ENCODE measurements at places on chromosomes 7 and 10.

DNA sequence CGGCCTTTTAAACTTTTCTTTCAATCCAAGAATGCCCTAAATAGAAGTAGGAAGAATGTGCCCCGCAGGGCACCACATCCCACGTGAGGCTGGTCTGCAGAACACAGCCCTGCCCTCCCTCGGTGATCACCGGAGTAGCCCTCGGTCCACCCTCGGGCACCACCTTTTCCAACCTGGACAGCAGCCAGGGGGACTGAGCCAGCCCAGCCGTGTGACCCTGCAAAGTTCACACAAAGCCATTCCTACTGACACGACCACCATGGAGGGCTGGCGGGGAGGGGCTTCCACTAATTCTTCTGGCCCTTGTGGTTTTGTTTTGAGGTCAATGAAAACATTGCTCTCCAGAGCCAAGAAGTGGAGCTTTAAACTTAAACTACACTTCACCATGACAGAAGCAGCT lies 132.2 kb downstream of the TCERG1L start:
- no peak for DNase-seq

GRCh38 chr7:73746378-73746777 lies 7.8 kb upstream of the ABHD11 start:
- no peak for DNase-seq

DNA sequence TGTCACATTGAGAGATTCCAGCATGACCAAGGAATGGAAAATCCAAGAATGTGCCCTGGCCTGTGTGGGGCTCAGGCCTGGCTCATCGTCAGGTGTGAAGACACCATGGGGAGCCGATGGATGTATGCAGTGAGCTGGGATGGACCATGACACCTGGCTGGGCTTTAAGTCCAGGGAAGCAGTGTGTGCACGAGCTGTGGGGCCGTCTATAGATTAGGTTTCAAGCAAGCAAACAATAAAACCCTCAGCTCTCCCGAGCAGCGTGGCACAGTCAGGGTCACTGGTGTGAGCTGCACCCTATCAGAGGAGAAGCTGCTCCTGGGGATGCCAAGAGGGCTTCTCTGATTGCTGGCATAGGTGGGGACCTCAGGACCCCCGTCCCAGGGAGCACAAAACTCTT lies 50.5 kb upstream of the DLG5 start:
- no peak for DNase-seq

GRCh38 chr7:2201686-2202360 lies 30.9 kb downstream of the MAD1L1 start:
- DNase-seq: no peak

- DNase-seq: no peak
These were observed 18.1 kb upstream of the KCND2 start for GRCh38 chr7:120254845-120255244.

- no peak for DNase-seq
These were observed 153.7 kb downstream of the CACNA2D1 start for GRCh38 chr7:82289889-82290288.

- no peak for DNase-seq
These were observed 353.7 kb downstream of the NRG3 start for GRCh38 chr10:82228701-82229100.

- no peak for DNase-seq
These were observed 229.2 kb downstream of the KCND2 start for GRCh38 chr7:120502132-120502531.

DNA sequence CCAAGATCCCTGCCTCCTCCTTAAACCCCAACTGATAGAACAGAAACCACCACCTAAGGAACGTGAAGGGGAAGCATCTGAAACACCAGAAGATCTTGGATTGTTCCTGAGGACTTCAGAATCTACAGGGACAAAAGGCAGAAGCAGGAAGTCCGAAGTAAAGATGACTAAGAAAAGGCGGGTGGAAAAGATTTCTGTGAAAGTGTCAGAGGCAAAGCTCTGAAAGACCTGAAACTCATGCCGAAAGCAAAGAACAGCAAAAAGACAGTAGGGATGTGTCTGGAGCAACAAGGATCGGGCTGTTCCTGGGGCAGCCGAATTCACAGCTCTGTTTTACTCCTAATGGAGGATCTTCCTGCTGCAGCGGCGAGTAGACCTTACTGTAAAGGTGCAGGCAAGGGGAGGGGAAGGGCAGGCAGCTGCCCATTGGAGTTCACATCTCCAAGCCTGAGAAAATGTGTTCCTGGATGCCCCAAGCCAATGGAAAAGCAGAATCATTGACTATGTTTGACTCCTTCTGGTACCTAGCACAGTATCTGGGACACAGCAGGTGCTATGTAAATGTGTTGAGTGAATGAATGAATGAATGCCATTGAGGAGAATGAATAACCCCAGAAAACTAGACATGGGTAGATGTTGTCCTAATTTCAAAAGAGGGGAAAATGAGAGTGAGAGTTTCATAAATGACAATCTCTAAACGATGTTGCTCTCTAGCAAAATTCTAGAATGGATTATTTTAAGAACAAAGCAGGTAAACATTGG lies 40.4 kb downstream of the PDIA4 start:
- DNase-seq: no peak

GRCh38 chr10:86712317-86712707 lies 44.0 kb downstream of the LDB3 start:
- no peak for DNase-seq

GRCh38 chr10:38600696-38601095 lies 506.6 kb downstream of the ZNF37A start:
- no peak for DNase-seq

DNA sequence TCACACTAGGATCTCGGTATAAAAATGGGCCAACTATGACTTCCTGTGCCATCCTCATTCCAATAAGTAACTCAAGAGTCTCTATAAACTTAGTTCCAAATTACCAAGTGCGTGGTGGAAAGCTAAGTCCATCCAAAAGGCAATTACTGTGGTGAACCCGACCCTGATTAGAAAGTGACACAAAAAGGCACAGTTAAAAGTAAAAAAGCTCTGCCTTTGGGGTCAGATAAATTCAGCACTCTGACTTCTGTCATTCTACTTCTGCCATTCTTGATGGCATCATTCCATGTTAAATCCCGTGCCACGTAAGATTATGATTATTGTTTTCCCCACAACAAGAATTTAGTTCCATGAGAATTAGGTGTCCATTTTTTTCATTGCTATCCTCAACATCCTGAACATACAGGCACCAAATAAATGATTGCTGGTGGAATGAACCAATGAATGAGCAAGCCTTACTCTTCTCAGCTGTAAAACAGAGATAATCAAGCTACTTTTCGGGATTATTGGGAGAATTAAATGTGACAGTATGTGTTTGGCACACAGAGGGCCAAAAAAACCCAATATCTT lies 877 bp downstream of the NCOA4 start:
- DNase-seq: no peak

DNA sequence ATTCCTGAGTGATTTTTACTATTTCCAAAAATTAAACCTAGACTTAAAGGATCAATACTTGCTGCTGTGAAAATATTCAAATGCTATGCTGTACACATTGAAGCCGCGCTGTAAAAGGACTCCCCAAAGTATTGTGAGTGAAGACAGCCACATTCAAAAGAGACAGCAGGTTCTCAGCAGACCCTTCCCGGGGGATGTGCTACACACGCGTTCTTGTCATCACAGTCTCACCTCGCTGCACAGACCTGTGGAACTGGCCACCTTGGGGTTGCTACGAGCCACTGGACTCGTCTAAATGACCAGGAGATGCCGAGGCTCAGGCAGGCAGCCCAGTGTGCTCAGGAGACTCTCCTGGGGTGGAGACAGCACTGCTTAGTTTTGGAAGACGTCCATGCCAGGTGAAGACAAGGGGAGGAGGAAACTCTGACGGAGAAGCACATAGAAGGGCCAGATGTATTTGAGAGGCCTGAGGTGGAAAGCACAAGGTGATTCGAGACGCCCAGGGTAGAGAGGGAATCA lies 367.7 kb upstream of the SHH start:
- no peak for DNase-seq

DNA sequence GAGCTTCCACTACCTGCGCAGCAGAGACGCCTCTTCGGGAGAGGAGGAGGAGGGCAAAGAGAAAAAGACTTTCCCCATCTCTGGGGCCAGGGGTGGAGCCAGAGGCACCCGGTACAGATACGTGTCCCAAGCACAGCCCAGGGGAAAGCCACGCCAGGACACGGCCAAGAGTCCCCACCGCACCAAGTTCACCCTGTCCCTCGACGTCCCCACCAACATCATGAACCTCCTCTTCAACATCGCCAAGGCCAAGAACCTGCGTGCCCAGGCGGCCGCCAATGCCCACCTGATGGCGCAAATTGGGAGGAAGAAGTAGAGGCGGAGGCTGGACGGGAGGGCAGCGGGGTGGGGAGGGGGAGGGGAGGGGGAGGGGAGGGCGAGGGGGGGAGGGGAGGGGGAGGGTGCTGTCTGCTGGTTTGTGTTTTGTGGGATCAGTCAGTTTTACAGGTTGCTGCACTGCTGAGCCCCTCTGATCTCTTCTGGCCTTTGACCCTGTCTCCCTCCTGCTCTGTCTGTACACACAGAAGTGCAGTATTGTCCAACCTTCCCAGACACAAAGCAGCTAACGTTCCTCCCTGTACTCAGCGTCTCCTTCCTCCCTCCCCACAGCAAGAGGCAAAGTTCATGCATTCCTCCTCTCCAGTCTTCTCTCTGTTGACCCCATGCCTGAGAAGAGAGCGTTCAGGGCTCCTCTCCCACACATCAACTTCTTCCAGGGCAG lies 9.3 kb downstream of the UCN3 start:
- DNase-seq: no peak

- DNase-seq: no peak
These were observed 21.6 kb upstream of the NME8 start for GRCh38 chr7:37826825-37827224.

GRCh38 chr10:79923145-79923544 lies 25.8 kb downstream of the SFTPD start:
- DNase-seq: no peak

DNA sequence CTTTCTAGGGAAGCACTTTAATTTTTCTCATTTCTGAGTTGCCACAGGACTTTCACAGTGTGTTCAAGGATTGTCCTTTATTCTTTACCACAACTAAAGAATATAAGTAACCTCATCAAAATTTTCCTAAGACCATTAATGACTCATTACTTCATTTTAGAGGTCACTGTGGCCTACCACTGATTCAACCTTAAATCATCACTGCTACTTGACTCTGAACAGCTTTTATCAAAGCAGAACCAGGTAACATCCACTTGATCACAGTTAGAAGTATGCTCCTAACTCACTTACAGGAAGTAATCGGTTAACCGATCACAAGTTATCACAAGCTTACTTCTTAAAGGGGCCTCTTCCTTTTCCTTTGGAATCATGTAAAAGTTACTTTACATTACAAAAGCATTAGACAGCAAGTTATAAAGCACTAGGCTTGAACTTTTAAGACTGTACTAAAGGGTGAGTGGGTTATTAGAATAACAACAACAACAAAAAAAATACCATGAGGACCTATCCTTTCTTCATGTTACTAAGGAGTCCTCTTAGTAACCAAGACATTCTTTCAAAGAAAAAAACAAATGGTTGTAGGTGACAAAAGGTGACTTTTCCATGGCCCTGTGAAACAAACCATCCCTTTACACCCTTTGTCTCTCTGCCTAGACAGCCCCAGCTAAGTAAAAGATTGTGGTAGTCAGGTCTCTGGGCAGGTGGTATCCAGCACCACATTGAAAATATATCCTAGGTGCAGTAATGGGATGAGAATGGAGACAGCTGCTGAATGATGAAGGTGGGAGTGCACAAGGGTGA lies 40.0 kb upstream of the PDK4 start:
- DNase-seq: no peak

GRCh38 chr10:101441541-101442455 lies 87.8 kb downstream of the BTRC start:
- DNase-seq: no peak

- DNase-seq: no peak
These were observed 113.4 kb downstream of the PLXDC2 start for GRCh38 chr10:19929506-19930140.

DNA sequence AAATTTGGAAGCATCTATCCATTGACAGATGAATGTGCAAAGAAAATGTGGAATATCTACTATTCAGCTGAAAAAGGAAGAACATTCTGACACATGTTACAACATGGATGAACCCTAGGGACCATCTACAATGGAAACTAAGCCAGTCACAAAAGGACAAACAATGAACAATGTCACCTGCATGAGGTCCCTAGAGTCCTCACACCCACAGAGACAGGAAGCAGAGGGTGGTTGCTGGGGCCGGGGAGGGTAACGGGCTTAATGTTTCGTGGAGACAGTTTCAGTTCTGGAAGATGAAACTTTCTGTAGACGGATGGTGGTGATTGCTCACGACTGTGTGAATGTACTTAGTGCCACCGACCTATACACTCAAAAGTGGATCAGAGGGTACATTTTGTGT lies 282.9 kb downstream of the ADARB2 start:
- no peak for DNase-seq

DNA sequence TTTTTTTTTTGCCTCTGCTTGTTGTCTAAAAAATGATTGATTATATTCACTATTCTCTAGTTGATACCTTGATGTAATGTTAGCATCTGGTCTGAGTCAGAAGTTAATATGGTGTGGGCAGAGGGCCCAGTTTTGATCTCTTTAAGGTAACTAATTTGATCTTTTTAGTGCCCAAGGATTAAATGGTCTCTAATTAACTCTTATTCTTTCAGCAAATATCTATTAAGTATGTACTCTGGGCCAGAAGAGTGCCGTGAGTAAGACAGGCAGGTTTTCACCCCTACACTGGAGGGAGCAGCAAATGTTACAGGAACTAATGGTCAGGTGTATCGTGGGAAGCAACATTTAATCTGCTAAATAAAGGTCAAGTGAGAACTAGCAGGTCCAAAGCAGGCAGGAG lies 144.6 kb upstream of the COL1A2 start:
- no peak for DNase-seq
